ENCODE measurements at places on chromosomes 5 and 9. TPM values are rescaled to one million over a fixed set of nuclear protein-coding genes. Genes with fewer than 3 reads are reported as not detected.

- no peak for DNase-seq
Observed at GRCh38 chr9:99181206-99181605, 40.5 kb downstream of the ALG2 start.

DNA sequence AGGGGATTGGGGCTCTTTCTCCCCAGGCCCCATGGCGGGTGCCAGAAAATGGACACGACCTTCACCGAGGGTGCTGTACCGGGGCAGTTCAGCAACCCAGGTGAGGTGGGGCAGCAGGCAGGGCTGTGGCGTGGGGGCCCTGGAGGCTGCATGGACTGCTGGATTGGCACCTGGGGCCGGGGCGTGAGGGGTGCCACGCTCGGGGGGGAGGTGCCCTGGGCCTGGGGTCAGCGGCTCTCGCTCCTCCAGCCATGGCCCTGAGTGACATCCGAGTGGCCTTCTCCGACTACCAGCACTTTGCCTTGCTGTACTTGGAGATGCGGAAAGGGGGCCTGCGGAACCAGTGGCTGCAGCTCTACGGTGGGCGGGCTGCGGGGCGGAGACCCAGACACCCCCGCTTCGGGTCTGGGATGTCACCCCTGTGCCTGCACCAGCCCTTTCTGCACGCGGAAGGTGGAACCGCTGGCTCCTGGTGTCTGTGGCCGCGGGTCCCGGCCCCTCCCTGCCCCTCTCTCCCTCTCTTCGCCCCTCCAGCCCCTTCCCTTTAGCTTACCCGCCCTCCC is 1.8 kb downstream of the LCNL1 start:
- DNase-seq, result no peak

DNA sequence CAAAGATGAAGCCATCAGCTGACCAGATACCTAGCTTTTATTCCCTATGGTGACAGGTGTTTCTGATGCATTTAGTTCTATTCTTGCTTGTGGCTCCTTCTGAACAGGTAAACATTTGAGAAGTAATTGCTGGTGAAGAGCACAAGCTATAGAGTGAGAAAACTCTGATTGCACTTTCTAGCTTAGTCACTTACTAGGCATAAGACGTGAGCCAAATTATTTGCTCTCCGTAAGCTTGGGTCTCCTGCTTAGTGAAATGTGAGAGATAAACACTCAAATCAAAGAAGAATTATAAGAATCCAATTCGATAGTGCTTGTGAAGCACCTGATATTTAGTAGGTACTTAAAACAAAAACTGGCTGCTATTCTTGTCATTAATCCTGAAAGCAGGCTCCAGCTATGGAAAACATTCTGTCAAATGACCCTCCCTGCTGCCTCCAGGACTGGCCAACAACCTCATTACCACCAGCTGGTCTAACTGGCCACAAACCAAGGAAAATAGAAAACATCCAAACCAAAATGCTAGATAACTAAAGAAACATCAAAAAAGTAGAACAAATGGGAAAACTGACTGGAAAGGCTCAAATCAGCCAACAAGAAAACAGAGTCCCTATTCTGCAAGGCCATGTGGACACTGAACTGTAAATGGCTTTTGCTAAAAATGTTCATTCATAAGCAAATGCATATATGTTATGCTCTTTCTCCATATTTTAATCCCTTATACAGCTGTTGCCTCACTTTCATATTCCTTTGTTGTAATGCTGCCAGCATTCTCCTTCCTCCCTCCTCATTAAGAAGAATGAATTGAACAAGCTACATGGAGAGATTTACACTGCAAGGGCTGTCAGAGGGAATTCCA is 616.1 kb downstream of the DTWD2 start:
- no peak for DNase-seq

DNA sequence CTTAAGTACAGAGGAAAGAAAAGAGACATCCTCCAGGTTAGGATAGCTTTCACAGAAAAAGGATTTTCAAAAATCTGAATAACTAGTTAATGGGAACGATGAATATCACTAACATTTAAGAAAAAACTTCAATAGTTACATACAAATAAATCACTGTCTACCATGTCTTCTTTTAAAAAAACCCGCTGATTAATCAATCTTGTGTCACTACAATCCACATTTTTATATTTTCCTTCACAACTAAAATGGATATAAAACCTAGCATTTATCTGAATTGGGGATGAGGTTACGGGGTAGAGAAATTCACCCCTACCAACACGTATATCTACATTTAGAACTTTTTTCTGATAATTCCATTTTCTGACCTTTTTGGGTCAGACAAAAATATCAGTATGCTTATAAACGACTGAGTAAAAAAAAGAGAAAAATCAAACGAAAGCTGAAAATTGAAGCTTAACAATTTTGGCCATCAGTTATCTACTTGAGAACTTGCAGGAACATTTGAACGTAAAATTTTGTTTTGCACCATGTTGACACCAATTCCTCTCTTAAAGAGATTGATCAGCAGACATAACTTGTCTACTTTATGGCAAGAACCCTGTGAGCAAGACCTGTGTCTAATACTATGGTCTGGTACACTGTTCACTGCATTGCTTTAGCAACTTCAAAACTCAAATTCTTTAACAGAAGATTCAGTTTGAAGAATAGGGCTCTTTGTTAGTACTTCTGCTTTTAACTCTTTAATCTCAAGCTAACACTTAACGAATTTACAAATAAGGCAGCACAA is 4.8 kb downstream of the NR3C1 start:
- peak; percentile 22 for DNase-seq

HSPA4 gene
- 337 TPM for total RNA-seq

HEMGN gene
- total RNA-seq, result not detected

- peak; percentile 49 for DNase-seq
Observed at GRCh38 chr5:14706615-14707021, 42.1 kb downstream of the OTULIN start.

FOXD4L4 gene
- total RNA-seq, result not detected

DNA sequence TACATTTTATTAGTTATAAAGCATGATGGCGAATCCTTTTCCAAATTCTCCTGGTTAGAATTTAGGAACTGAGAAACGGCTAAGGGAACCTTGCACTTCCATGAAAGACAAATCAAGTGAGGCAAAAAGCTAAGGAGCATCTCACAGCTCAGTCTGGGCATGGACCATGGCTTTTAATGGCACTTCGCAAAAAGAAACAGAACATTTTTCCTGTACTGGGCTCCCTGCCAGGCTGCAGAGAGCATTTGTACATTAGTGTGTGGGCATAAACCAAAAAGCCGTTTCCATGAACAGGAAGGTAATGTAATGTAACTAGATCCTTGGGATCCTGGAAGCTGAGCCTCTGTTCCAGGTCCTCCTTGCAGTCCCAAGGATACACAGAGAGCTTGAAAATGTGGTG is 354.2 kb downstream of the MRPS30 start:
- no peak for DNase-seq

FRMD3 gene
- 22.1 TPM for total RNA-seq

WWC1 gene
- 13.2 TPM for total RNA-seq

DNA sequence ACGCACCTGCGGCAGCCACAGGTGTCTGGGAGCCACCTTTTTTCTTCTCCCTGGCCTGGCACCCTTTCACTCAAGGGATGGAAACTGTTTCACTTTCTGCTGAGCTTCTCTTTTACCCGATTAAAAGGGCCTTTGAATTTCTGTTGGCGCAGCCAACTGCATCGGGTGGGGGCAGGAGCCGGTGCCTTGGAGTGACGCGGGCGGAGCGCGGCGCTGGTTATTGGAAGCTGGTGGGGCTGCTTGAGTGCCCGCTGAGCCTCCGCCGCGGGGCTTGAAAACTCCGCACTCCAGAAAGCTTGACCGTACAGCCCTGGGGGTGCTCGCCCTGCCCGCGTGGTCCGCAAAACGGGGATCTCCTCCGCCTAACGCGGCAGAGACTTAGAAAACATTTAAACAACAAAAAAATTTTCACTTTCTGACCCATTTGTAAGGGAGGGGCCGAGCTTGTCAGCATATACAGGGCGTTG is 52.0 kb upstream of the TJP2 start:
- DNase-seq, result peak; percentile 66

DNA sequence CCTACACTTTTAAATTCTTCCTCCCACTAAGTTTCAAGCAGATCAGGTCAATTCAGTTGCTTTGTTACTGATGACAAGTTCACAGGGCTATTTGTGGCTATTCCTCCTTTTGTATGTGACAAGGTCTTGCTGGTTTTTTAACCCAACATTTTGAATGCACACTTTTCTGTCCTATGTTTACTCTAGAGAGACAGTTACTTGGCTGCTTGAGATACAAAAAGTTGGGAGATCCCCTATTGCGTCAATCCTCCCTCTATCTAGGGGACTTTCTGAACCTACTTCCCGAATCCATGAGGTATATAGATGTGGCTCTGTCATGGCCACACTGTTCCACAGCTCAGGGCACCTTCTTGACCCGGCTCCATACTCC is 386.7 kb downstream of the NTRK2 start:
- DNase-seq, result no peak

DCTN4 gene
- total RNA-seq, result 43.1 TPM

GRCh38 chr9:112072721-112073638 is 102.1 kb downstream of the SUSD1 start:
- DNase-seq, result peak; percentile 61

All from SK-MEL-5 (cell line).